ENCODE measurements at places on chromosomes 7 and 10. TPM values are rescaled to one million over a fixed set of nuclear protein-coding genes. Genes with fewer than 3 reads are reported as not detected.

The C10orf67 gene
- not detected for polyA plus RNA-seq

The CCSER2 gene
- polyA plus RNA-seq, result 41.3 TPM

The RHOBTB1 gene
- 0.16 TPM for polyA plus RNA-seq

The KIAA1217 gene
- not detected for polyA plus RNA-seq

The FGL2 gene
- 23.7 TPM for polyA plus RNA-seq

The PSD gene
- 2.8 TPM for polyA plus RNA-seq

The TAS2R5 gene
- polyA plus RNA-seq, result 0.33 TPM

The MSMB gene
- not detected for polyA plus RNA-seq

The ITGA8 gene
- polyA plus RNA-seq, result not detected

The SHH gene
- not detected for polyA plus RNA-seq

The CRPPA gene
- 0.79 TPM for polyA plus RNA-seq

The HOXA4 gene
- not detected for polyA plus RNA-seq

The TUBB8 gene
- polyA plus RNA-seq, result 0.59 TPM

The ANKMY2 gene
- 16.9 TPM for polyA plus RNA-seq

The DGKI gene
- polyA plus RNA-seq, result not detected

The TMEM130 gene
- polyA plus RNA-seq, result not detected

The HTR5A gene
- polyA plus RNA-seq, result not detected

The INHBA gene
- not detected for polyA plus RNA-seq

The NPC1L1 gene
- polyA plus RNA-seq, result not detected

The PNLIPRP2 gene
- polyA plus RNA-seq, result not detected

The ANKRD1 gene
- not detected for polyA plus RNA-seq

The ASZ1 gene
- polyA plus RNA-seq, result not detected

The CABCOCO1 gene
- not detected for polyA plus RNA-seq

The SHTN1 gene
- polyA plus RNA-seq, result 0.04 TPM

The NIPSNAP2 gene
- 43.7 TPM for polyA plus RNA-seq

The KIAA1549 gene
- polyA plus RNA-seq, result not detected

The TEX36 gene
- not detected for polyA plus RNA-seq

The GHRHR gene
- not detected for polyA plus RNA-seq

The LRRC4 gene
- not detected for polyA plus RNA-seq

The GTF2IRD1 gene
- not detected for polyA plus RNA-seq

The CELF2 gene
- 142 TPM for polyA plus RNA-seq

The ATRNL1 gene
- polyA plus RNA-seq, result 2.5 TPM

The SFMBT2 gene
- 1.6 TPM for polyA plus RNA-seq
